Fibroblast of skin of abdomen (primary cell): ENCODE measurements at places on chromosomes 12 and 14.

DNA sequence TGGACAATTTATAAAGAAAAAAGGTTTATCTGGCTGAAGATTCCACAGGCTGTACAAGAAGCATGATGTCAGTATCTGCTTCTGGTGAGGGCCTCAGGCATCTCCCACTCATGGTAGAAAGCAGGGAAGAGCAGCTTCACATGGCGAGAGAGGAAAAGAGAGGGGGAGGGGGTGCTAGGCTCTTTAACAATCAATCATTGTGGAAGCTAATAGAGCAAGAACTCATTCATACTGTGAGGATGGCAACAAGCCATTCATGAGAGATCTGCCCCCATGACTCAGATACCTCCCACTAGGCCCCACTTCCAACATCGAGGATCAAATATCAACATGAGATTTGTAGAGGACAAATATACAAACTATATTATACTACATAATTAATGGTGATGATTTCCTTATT, 361.9 kb upstream of the FAR2 start:
- DNase-seq: peak; percentile 23

GRCh38 chr14:68512088-68512487, 280.8 kb downstream of the ZFP36L1 start:
- DNase-seq: peak; percentile 85

GRCh38 chr12:80857311-80857710, 80.4 kb downstream of the LIN7A start:
- peak; percentile 82 for DNase-seq

DNA sequence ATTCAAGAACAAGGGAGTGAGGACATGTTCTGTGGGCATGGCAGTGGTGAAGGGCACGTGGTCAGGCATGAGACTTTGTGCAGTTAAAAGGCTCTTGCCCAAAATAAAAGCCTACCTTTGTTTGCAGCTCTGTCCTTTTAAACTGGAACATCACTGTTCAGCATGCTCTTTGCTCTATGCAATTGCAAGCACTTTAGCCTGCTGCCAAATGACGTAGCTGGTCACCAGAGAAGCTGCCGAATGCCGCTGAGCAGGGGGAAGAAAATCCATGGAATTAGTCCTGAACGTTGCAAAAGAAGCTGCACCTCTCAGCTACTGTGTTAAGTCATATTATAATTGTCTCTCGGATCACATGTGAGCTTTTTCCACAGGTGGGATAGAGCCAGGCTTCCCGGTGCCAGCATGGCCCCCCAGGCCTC, 176.3 kb upstream of the DIO2 start:
- DNase-seq: peak; percentile 9

GRCh38 chr12:132391326-132392041, 62.1 kb upstream of the GALNT9 start:
- no peak for DNase-seq

- DNase-seq: no peak
Observed at GRCh38 chr12:68639396-68639767, 28.7 kb downstream of the RAP1B start.

DNA sequence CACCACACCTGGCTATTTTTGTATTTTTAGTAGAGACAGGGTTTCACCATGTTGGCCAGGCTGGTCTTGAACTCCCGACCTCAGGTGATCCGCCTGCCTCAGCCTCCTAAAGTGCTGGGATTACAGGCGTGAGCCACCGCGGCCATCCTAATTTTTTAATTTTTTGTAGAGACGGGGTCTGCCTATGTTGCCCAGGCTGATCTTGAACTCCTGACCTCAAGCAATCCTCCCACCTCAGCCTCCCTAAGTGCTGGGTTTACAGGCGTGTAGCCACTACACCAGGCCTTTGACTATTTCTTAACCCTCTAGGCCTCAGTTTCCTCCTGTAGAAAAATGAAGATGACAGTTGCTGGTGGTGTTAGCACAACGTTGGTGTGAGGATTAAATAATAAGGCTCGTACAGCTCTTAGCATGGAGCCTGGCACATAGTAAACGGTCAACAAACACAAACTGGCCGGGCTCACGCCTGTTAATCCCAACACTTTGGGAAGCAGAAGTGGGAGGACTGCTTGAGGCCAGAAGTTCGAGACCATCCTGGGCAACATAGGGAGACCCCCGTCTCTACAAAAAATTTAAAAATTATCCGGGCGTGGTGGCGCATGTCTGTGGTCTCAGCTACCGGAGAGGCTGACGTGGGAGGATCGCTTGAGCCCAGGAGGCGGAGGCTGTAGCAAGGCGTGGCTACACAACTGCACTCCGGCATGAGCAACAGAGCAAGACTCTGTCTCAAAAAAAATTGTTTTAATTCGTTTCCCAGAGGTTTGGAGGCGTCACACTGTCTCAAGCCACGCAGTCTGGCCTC, 979 bp downstream of the DDX54 start:
- DNase-seq: no peak

DNA sequence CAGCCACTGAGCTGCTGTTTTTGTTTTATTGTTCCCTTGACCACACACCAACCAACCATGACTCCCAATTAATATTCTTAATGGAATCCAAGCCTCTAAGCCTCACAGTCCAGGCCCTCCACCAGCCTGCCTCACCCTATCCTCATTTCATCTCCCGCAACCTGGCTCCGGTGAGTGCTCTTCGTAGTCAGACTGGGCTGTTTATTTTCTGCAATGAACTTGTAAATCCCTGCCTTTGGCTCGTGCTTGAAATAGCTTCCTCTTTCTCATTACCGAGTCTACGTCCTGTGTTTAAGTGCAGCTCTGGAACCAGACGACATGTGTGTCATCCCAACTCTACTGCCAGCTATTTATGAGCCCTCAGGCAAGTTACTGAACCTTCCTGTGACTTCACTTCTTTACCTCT, 12.4 kb upstream of the ETFBKMT start:
- no peak for DNase-seq

DNA sequence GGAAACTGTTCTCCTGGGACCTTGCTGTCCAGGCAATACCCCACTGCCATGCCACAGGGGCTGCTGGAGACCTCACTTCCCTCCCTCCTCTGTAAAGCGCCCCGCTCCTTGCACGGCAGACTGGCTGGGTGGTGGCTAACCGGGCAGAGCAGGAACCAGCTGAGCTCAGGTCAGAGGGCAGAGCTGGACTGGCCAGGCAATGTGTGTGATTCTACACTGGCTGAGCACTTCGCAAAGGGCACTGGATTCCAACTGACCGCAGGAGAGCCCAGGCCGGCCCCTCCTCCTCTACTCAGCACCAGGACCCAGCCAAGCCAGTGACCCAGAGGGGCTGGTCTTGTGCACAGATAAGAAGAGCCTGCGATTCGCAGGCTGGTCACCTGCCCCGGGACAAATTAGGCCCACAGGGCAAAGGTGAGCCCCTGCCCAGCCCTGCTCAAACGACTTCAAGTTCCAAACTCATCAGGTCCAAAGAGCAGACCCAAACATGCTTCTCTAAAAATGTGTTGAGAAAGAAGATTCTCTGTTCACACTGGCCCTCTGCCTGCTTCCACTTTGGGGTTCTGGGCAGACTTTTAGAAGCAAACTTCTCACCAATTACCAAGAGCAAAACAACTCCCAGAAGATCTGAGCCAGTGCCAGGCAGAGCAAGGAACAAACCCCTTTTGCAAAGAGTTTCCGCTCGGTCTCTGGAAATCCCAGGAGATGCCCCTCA, 54.9 kb upstream of the DIO3 start:
- no peak for DNase-seq

GRCh38 chr12:24228371-24228770, 278.9 kb upstream of the SOX5 start:
- DNase-seq: no peak

DNA sequence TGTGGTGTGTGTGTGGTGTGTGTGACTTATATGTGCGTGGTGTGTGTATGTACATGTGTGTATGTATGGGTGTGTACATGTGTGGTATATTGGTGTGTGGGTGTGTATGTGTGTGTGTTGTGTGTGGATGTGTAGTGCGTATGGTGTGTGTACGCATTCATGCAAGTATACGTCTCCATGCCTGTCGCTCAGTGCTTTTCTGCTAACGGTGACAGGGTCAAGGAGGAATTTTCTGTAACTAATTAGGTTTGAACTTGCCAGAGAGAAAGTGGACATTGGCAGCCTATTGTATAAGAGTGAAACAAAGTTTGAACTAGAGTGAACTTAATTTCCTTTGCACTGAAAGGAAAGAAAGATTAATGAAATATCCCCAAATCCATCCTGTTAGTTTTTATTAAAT, 120.9 kb upstream of the GSC start:
- DNase-seq: no peak
